ENCODE measurements at places on chromosomes 4 and X.

- no peak for DNase-seq
Observed at GRCh38 chr4:147732518-147733235, 789 bp downstream of the ARHGAP10 start.

- DNase-seq: no peak
Observed at GRCh38 chrX:130560544-130560943, 158.8 kb downstream of the RBMX2 start.

DNA sequence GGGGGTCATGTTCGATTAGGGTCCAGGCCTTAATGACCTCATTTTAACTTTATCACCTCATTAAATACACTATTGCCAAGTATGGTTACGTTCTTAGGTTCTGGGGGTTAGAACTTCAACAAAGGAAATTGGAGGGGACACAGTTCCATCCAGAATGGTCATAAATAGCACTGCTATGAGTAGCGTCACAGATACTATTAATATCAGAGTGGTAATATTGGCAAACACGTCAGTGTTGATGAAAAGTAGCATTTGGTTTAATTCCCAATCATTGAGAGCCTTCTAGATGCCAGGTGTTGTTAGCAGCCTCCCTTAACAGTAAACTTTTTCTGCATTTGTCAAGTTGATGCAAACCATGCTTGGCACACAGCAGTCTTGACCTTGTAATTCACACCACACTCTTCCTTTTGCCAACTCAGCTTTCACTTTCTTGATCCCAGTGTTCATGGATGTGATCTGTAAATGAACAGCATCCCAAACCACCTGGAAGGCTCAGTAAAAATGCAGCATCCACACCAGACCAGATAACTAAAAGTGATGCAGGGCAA is 912.5 kb upstream of the TENM3 start:
- no peak for DNase-seq

DNA sequence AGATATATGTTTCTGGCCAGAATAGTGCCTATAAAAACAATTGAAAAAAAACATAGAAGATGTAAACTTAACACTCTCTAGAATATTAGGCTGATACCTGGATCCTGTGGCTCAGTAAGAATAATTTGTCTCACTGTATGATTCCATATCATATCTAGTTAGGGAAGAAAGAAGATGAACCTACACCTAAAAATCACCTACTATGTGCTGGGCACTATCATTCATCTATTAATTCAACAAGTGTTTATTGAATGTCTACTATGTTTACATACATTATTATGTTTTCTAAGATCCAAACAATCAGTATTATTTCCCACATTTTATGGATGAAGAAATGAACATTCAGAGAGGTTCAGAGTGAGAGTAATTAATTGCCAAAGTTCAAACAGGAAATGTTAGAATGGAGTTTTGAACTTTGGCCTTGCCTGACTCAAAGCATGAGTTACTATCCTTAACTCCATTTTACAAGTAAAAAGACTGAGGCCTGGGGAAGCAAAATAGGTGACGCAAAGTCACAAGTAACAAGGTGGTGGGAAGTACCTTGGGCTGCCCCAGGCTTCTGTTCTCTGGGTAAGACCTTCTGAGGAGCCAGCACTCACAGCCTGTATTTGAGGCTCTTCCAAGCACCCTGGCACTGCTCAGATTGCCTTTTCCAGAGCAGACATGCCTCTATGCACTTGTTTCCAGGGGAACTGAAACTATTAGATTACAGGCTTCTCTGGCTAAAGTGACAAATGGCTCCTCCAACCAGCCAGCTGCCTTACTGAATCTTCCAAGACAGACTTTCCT is 111.1 kb upstream of the ACSL4 start:
- DNase-seq: no peak

DNA sequence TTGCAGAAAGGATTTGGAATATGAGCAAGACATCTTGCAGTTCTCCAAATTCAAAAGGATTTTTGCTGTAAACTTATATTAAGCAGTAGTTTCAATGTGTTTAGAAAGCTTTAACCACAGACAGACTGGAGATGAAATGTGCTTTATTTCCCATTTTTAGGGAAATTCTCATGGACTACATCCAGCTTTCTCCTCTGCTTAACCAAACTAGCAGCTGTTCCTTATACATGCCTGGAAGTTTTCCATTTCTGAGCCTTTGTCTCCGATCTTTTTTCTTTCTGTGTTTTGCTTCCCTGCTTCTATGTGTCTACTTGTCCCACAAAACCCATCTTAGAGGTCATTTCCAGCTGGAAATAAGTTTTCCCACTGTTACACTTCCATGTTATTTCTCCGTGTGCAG is 41.6 kb downstream of the TMA16 start:
- DNase-seq: no peak

- no peak for DNase-seq
Observed at GRCh38 chrX:109795682-109796081, 62.6 kb upstream of the ACSL4 start.

- no peak for DNase-seq
Observed at GRCh38 chr4:170090352-170091052, 746 bp upstream of the AADAT start.

DNA sequence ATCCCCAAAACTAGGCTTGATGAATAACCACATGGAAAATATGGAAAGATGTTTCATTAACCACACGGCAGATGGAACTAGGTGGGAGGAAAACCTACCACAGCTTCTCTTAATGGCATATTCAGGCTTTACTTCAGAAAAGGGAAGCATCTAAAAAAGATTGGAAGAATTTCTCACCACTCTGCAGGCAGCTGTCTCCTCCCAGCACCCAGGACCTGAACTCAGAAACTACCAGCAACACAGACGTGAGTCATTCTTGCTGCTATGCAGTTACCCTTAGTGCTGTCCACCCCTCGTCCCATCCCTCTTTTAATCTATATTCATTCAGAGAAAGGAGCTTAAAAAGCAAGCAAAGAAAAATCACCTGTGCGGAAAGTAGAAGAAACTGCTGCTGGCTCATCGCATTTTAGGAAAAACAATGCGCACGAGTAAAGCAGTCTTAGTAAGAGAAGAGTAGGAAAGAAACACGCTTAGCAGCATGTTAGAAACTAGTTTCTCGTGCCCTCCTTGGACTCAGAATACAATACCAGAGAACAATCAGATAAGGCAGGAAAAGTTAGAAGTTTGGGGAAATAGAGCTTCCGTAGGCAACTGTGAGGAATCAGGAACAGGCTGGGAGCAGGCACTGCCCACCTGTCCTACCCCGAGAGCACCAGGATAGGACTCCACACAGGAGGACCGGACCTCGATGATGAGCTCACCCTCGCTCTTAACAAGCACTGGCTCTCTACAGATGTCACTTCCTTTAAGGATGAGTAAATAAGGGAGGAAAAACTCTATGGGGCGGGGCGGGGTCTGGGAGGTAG is 48.1 kb upstream of the ENPP6 start:
- DNase-seq: no peak

GRCh38 chrX:136065044-136065671 is 79.9 kb downstream of the SLC9A6 start:
- DNase-seq: no peak

DNA sequence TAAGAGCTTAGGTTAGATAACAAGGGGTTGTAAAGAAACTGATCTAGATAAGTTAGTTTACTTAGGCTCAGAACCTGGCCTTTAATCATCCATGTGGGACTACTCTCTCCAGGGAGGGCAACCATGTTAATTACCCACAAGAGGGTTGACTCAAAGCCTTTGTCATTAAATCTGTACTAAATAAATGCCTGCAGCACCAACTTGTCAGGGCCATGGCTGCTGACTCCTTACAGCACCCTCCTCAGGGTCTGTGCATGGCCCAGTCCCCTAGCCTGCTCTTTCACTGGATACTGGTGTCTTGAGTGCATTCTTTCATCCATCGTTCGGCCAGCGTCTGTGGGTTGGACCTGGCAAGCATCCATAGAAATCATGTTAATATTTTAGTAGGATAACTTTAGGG is 34.7 kb downstream of the CASP3 start:
- no peak for DNase-seq

DNA sequence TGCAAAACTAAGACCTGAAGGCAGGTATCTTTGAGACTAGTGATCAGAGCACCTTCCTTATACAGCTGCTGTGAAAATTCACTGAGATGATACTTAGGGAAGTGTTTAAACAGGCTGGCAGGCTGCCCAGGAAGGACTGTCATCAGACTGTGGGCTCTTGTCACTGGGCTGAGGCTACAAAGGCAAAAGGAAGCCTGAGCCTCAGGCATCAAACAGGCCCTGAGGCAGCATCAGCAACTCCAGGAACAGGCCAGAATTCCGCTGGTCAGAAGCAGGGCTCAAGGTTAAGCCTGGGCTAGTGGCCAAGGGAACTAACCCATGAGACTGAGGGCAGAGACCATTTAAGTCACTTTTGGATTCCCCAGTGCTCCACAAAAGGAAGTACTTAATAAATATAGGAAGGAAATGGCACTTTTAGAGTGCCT is 12.8 kb downstream of the PJA1 start:
- no peak for DNase-seq

DNA sequence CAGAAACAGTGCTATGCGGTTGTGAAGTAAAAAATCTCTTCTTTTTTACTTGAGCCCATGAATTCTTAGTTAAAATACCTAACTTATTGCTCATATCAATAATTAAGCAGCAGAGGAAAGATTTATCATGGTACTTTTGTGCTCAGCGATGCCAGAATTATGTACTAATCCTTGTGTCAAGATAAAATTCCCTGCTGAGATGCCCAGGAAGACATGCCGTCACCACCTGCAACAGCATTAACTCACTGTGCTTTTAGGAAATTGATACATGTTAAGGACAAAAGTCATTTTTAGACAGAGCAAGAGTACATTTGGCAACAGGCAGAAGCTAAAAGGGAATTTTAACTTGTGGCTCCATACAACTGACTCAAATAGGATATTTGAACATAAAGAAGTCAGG is 138.9 kb downstream of the NPNT start:
- no peak for DNase-seq

- DNase-seq: no peak
Observed at GRCh38 chr4:122830426-122831095, 3.9 kb downstream of the FGF2 start.

- no peak for DNase-seq
Observed at GRCh38 chr4:7852568-7853185, 87.0 kb downstream of the AFAP1 start.

DNA sequence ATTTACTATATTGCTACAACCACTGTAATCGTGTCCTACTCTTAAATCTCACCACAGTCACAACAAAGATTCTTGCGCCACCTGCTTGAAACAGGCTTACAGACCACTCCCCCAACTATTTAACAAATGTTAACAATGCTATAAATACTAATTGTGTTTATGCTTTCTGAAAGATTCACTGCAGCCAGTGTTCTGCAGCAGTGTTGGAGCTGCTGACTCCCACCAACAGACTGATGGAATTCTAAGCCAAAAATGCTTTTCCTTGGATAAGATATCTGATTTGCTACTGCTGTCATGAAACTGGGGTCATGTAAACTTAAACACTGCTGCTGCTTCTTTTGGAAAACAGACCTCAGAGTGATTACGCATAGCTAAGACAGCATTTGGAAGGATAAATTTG is 244.2 kb upstream of the MAB21L2 start:
- DNase-seq: no peak

GRCh38 chr4:25439918-25440477 is 62.9 kb downstream of the ANAPC4 start:
- peak; percentile 32 for DNase-seq

DNA sequence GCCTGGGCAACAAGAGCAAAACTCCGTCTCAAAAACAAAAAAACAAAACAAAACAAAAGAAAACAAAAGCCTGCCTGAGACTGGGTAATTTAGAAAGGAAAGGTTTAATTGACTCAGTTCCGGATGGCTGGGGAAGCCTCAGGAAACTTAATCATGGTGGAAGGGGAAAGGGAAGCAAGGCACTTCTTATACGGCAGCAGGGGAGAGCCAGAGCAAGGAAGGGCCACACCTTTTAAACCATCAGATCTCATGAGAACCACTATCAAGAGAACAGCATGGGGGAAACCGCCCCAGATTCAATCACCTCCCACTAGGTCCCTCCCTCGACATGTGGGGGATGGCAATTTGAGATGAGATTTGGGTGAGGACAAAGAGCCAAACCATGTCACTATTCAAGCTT is 122.2 kb downstream of the UBE2K start:
- DNase-seq: no peak

DNA sequence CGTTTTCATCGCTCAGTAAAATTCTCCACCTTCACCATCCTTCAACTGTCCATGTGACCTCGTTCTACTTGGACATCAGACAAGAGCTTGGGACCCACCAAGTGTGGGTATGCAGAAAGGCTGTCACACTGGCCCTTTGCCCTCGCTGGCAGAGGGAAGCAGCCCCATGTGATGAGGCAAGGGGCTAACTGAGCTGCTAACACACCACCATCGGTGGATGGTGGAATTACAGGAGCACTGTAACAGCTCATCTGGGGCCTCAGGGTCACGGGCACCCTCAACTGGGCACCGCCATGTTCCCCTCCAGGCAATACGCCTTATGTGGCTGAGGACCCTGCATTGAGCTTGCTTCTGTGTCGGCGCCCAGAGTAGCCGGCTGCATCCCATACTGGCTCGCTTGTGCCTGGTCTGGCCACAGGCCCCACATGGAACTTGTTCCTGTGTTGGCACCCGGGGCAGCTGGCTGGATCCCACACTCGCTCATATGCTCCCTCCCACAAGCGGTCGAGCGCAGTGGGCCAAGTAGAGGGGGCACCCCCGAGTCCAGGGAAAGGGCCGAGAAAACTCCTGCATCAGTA is 109.5 kb downstream of the TAB3 start:
- DNase-seq: no peak

DNA sequence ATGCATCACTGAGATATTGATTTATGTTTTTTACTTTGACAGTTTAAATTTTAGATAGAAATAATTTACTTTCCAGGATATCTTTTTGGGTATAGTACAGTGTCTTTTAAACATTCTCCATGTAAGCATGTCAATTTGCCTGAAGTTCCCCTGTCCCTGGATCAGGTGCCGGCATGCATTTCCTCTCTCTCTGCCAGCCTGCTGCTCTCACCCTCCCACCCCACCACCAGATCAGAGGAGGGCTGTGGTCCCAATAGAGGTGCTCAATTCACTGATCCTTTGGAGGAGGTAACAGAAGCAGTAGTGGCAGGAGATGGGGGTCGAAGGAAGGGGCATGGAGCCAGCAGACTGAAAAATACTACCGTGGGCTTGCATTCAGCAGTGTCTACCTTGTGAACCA is 28.3 kb upstream of the DSPP start:
- no peak for DNase-seq

Measured in central memory CD8-positive, alpha-beta T cell (primary cell).